ENCODE measurements at places on chromosomes 16 and 17.

DNA sequence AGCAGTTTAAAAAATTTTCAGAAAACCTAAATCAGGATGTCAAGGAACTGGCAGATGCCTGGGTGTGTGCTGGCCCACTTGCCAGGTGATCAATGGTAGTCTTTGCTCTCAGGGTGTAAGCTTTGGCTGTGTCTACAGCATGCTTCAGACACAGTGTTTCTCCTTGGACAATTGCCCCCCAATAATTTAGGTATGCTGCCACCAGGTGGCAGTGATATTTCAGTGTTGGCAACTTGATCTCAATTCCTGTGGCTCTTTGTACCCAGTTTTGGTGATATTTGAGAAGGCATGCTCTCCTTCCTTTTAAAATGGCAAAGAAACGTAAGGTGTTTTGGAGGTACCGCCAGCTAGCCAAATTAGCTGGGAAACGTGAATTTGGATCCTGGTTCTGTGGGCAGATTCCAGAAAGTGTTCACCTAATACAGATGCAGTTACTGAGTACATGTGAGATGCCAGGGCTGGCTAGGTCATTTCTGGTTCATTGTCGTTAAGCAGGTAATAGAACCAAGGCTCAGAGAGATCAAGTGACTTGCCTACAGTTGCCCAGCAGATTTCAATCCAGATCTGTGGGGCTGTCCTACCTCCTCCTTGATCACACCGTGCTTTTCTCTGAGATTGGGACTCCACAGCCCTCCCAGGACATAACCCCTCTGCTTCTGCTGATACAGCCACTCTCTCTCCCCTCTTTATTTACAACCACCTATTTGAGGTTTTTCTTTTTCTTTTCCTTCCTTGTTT is 155.6 kb upstream of the PLCG2 start:
- peak; percentile 15 for DNase-seq

DNA sequence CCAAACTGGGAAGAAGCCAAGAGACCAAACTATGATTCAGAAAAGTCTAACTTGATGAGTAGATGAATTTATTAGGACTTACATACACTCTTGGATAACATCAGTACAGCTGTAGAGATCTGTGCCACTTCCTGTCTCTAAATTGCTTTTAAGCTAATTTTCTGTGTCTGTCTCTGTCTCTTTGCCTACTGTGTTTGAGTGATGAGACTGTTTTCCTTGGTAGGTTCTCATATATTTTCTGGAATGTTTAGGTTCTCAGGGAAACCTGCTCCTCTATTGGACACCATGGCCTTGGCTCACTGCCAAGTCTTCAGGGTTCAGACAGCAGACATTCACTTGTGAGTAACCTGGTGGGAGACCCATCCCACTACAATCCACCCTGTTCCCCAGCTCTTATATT is 103.5 kb upstream of the KIF2B start:
- DNase-seq: no peak

DNA sequence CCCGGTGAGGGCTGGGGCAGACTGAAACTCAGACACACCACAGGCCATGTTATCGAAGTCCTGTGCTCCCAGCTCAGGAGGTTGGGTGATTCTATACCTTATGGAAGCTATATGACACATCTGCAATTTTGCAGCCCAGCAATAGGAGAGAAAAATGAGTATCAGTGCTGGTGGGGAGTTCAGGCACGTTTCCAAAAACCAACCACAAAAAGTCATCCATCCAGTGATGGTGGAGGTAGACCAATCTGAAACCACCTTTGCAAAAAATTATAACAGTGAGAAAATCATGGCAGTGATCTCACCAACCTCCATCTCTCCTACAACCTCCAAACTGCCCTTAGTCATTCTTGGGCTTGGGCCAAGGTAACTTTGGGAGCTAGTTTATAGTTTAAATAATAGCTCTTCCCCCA is 327.9 kb downstream of the SLC39A11 start:
- no peak for DNase-seq

DNA sequence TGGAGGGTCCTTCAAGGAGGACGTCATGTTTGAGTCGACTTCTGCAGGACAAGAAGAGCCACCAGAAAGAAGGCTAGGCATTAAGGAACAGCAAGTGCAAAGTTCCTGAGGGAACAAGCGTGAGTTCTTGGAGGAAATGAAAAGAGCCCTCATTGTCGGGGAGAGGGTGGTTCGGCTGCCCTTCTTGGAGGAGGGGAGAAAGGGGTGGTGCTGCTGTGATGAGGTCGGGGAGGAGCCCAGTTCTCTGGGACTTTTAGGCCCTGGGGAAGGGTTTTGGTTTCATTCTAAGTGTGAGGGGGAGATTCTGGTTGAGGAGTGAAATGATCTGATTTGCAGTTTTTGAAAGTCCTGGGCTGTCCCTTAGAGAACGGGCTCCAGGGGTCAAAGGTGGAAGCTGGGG is 4.1 kb downstream of the BICDL2 start:
- DNase-seq: no peak

DNA sequence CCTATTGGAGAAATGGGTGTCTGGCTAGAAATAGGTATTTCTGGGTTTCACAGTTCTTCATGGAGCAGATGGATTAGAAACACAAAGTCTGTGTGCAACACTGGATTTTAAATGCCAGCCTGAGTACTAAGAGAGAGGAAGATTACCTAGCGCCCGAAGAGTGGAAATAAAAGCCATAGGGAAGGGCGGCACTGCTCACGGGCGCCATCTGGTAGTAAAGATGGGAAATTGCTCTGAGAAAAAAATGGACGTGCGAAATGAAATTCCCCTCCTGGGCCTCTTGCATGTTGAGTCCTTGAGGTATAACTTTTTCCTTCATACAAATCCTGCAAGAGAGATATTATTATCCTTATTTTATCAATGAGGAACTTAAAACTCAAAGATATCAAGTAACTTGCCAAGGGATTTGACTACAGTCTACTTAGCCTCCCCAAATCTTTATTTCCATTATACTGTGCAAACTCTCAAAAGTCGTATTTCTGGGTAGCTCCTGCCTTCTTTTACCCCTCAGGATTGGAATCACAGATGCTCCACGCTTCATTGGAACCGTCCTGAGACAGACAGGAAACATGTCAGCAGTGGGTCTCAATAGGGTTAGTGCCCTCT is 72.8 kb downstream of the MMD start:
- no peak for DNase-seq

GRCh38 chr17:16928406-16929034 is 43.4 kb downstream of the TNFRSF13B start:
- DNase-seq: no peak

DNA sequence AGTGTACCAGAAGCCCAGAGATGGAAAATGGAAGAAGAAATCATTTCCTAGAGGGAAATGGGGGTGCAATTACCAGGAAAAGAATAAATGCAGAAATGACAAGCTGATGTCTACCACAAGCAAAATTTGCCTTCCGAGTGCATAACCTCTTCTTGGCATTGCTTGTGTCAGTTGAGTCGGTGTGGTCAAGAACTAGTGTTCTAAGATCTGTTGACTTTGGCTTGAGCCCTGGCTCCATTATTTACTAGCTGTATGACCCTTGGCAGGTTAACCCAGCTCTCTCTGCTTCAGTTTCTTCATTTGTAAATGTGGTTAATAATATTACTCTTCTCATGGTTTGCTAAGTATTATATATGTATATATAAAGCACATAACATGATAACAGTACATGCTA is 273.0 kb upstream of the IRX5 start:
- DNase-seq: no peak

DNA sequence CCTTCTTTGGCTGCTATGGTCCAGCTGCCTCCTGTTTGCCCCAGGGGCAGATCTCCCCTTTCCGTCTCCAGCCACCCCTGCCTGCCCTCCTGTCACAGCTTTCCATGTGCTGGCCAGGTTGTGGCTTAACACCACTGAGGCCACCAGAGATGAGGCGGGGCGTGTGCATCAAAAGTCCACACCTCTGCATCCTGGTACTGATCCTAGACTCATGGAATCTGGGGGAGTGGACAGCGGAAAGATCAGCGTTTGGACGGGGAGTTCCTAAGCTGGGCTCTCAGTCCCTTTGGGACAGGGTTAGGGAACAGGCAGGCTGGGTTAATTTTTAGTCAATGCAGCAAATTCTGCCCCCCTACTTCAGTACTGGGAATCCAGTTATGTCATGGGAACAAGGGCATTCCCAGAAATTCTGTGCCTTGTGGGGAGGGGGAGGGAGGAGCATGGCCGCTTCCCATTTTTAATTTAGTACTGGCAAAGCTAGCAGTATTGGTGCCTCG is 3.9 kb downstream of the IGFBP4 start:
- DNase-seq: no peak

DNA sequence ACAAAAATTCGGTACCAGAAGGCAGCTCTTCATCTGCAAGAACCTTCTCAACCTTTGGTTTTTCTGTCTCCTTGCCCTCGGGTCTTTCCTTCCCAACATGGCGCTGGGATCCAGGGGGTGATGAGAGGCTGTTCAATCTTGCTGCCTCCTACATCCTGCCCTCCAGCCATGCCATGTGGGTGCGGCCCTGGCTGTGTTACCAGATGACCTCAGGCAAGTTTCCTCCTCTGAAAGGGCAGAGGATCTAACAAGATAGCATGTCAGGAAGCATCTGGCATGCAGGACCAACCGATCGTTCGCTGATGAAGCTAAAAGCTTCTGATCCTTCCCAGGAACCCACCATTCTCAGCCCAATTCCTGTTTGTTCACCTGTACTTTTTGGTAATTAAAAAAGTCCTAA is 36.8 kb upstream of the BCAR1 start:
- no peak for DNase-seq

- no peak for DNase-seq
Measured at GRCh38 chr16:54817432-54817831, 113.2 kb upstream of the IRX5 start.

- no peak for DNase-seq
Measured at GRCh38 chr16:85176541-85177447, 64.5 kb upstream of the CIBAR2 start.

DNA sequence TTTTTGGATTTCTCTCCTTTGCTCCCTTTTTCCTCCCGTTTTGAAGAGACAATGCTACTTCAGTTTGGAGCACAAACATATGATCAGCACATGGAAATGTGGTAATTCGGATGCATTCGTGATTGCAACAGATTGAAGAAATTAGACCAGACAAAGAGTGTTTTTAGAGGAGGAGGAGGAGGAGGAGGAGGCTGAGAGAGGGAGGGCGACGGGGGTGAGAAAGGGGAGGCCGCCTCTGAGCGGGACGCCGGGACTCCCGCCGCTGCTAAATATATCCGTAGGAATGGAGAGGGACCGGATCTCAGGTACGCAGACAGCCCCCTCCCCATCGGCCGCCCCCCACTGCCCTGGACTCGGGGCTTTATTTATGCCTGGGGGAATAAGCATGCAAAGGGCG is 179.3 kb downstream of the SEC14L1 start:
- DNase-seq: no peak

DNA sequence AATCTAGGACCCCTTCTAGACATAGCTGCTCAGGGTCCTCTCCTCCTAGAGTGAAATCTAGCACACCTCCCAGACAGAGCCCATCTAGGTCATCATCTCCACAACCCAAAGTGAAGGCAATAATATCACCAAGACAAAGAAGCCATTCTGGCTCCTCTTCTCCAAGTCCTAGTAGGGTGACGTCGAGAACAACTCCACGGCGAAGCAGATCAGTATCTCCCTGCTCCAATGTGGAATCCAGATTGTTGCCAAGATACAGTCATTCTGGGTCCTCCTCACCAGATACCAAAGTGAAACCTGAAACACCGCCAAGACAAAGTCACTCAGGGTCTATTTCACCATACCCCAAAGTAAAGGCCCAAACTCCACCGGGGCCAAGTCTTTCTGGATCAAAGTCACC is 10.7 kb downstream of the SRRM2 start:
- no peak for DNase-seq

All from stimulated activated CD8-positive, alpha-beta memory T cell treated with anti-CD3 and anti-CD28 coated beads, Interleukin-7, amount 100 ng/mL, for 48 hours (primary cell).